ENCODE measurements at places on chromosomes 6 and 20.

DNA sequence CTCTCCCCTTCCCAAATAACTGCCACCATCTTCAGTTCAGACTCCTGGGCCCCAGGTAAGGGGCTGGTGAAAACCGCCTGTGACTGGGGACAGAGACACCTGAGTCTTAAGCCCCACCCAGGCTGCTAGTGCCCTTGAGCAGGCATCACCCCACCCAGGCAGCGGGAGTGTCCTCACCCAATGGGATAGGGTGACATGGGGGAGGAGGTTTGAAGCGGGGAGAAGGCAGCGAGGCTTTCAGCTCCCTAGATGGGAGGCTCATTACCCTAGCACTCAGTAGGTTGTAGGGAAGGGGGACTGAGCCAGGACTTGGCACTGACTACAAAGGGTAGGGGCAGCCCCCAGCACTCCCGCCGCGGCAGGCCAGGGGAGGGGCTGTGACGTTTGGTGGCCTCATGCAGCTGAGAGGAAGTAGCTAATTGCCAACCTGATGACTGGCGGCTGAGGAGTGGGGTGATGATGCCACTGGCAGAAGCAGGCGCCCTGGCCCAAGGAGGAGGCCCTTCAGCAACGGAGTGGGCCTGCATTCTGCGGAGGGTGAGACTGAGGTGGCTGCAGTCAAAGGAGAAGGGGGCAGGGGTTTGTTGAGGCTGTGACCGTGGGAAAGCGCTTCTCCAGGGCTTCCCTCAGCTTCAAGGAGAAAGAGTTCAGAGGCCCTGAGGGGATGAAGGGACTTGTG lies 126.9 kb downstream of the MRPL14 start:
- DNase-seq: peak; percentile 50

DNA sequence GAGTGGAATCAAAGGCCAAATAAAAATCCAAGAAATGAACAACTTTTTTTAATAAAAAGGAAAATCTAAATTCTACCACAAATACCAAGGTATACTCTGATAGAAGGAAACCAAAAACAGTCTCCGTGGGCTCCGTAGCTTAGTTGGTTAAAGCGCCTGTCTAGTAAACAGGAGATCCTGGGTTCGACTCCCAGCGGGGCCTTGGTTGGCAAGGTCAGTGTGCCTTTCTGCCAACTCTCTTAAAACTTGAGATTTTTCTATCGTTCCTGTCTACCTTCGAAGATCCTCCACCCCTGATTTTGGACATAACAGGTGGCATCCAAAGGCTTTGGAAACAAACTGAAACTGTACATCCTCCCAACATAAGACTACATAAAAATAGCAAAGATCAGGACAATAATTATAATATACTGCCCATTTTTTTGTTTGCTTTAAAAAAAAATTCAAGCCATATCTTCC lies 197.9 kb downstream of the TRIM27 start:
- DNase-seq: no peak

- DNase-seq: no peak
These were observed 92.5 kb upstream of the ADGRF1 start for GRCh38 chr6:47134476-47135189.

GRCh38 chr6:5271926-5272325 lies 10.6 kb downstream of the FARS2 start:
- no peak for DNase-seq

GRCh38 chr20:14343491-14344065 lies 6.2 kb upstream of the FLRT3 start:
- no peak for DNase-seq

GRCh38 chr20:19672498-19672897 lies 85.6 kb upstream of the RIN2 start:
- DNase-seq: no peak

DNA sequence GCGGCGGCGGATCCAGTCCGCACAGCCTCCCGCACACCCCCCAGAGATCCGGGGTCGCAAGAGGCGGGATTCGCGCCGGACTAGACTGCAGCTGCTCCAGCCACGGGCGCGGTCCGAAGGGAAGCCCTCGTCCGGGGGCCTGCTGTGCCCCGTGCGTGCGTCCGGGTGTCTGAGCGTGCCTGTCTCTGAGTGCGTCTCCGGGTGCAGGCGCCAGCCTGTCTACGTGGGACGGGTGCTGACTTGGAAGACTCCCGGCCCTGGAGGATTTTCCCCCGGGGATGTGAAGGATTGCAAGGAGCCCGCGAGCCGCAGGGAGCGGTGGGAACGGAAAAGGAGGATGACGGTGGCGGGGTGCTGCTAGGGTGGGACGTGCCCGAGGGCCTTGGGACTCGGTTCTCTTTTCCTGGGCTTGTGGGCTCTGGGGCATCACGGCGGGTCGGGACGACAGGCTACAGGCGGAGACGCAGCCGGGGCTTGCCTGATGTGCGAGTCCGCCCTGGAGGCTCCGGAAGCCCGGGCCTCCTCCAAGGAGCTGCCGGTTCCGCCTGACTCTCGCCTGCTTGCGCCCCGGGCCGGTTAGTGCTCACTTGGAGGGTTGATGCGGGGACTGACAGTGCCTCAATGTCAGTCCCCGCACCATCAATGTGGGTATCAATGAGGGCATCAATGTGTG lies 5.7 kb downstream of the MAFB start:
- no peak for DNase-seq

DNA sequence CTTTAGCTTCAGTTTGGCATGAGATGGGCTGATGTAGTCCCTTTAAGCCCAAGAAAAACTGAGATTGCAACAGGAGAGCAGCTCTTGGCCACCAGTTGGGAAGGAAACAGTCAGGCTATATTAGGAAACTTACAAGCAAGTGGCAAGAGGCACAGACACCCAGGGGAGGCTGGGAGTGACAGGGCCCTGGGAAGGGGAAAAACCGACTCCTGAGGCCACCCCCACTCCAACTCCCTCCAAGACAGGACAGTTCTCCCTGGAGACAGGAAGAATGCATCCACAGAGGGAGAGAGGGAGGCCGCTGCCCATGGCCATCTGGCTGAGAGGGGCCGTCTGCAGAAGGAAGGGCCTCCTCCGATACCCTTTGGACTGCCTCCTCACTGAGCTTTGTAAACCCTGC lies 20.5 kb downstream of the JPH2 start:
- DNase-seq: no peak

GRCh38 chr6:154921482-154921881 lies 73.6 kb upstream of the TIAM2 start:
- DNase-seq: no peak

- no peak for DNase-seq
These were observed 10.3 kb downstream of the KIF25 start for GRCh38 chr6:168007592-168008338.

DNA sequence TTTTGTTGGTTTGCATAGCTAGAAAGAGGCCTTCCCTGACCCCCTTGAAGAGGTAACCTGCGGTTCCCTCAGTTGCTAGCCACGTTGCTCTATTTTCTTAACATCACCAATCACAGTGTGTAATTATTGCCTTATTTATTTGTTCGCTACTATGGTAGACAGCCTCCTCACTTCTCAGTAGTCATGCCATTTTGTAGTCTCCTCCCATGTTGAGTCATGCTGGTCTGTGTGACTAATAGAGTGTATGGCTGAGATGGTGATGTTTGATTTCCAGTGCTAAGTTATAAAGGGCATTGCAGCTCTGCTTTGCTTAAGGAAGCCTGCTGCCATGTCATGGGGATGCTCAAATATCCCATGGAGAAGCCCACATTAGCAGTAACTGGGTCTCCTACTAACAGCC lies 236.6 kb upstream of the CHD6 start:
- DNase-seq: no peak

DNA sequence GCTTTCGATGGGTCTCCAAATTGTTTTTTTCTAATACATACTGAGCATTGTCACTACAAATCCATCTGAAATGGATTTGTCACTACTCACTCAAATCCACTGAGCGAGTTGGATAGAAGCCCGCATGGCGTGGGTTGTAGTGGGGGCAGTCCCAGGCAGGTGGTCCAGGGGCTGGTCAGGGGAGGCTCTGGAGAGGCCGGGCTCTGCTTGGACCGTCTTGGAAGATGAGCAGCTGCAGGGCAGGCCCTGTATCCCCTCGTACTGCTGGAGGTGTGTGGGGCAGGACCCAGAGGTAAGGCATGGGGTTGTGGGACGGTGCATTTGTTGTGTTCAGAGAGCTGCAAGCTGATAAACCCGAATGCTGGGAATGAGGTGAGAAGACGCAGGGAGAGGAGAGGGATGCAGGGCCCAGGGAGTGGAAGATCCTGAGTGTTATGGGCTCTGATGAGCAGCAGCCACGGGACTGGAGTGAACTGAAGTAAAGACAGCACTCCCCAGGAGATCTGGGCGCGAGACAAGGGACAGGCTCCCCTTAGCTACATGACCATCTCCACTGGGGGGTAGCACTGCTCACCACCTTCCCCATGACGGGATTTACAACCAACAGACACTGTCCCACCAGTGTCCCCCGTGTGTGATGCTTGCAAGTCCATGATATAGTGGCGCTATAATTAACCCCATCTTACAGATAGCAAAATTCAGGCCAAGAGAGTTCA lies 45.9 kb downstream of the PSMG4 start:
- no peak for DNase-seq

DNA sequence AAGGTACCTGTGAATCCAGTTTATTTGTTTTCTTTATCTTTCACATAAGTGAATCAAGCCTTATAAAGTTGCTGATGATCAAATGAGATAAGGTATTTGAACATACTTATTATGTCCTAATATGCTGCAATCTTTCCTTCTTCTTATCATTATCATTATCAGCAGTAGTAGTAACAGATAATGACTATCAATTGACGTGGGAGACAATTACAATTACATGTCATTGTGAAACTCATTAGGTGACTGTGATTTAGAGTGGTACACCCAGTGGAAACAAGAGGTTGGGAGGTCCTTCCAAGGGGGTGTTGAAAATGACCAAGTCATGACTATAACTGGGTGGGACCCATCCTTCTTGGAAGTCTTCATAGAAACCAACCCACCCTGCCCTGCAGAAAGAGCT lies 2.8 kb downstream of the CLIC5 start:
- no peak for DNase-seq

- no peak for DNase-seq
These were observed 38.3 kb upstream of the HMGCLL1 start for GRCh38 chr6:55617272-55617671.

- no peak for DNase-seq
These were observed 35.9 kb upstream of the RAB23 start for GRCh38 chr6:57257911-57258541.

- no peak for DNase-seq
These were observed 35.1 kb downstream of the IGF2R start for GRCh38 chr6:160004018-160004417.

DNA sequence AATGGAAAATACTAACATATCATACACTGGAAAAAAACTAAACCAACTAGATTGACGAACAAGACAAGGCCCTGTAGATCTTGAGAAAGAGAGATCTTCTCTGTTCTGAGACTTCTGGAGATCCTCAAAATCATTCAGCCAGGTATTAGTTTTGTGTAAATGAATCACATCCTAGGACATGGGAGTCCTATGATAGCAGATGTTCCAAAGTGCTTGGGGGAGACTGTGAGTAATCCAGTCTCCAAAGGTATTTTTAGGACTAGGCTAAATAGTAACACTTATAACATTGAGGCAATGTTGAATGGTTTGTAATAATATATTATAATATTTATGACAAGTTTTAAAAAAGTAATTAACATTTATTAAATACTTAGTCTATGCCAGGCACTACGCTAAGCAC lies 275.0 kb downstream of the BTBD9 start:
- DNase-seq: no peak

DNA sequence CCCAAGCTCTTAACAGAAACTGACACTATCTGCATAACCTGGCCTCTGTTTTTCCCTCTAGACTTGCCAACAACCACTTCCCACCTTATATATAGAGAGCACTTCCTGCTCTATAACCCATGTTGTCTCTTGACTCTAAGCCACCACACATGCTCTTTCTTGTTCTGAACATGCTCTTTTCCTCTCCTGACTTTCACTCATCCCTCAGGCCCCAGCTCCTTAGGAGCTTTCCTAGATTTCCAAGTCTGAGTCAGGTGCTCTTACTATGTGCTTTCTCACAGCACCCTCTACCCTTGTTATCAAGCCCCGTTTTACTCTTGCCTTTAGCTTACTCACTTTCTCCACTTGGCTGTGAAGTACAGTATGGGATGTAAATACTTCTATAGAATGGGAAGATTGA lies 143.9 kb upstream of the EYA4 start:
- DNase-seq: no peak

GRCh38 chr20:36214684-36215256 lies 21.5 kb upstream of the AAR2 start:
- peak; percentile 37 for DNase-seq

DNA sequence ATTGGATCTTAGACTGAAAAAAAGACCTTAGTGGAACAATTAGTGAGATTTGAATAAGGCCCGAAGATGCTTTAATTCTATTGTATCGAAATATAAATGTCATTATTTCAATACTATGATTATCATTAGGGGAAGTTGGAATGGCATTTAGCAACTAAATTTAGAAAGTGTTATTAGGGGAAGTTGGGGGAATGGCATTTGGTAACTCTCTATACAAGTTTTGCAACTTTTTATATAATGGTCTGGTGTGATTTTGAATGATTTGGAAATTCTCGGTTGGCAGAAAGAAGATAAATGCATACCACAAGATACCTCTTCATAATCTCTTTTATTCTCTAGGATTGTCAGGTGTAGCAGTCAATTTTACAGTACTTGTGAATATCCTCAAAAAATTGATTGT lies 49.2 kb downstream of the RNF144B start:
- no peak for DNase-seq

DNA sequence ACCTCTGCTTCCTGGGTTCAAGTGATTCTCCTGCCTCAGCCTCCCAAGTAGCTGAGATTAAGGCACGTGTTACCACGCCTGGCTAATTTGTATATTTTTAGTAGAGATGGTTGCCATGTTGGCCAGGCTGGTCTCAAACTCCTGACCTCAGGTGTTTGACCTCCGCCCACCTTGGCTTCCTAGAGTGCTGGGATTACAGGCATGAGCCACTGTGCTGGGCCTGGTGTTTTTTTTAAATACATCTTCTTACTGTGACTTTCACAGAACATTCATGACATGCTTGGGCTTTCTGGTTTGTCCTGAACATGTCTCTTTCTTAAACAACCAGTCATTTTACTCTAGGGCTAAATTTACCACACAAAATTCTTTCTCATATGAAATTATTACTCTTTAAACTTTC lies 34.7 kb upstream of the FAM8A1 start:
- DNase-seq: no peak

DNA sequence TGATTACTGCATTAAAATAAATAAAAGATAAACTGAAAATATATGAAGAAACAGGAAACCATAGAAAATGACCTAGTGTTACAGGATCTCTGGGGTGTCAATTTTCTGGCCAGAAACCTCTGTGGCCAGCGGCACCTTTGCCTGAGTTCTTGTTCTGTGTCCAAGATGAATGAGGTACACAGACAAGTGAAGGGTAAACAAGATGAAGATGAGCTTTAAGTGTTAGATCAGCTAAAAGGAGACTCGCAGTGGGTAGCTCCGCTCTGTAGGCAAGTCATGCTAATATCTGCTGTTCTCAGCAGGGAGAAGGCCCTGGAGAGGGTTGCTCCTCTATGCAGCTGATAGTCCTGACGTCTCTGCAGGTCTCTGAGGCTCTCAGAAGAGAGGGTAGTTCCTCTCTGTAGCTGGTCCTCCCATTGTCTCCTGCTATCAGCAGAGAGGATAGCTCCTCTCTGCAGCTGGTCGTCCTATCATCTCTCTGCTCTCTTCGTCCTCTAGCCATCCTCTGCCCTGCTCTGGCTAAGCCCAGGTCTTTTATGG lies 35.9 kb upstream of the TBC1D22B start:
- no peak for DNase-seq

GRCh38 chr6:80183019-80183795 lies 76.7 kb downstream of the BCKDHB start:
- DNase-seq: no peak
